ENCODE measurements at places on chromosomes 1 and 21. TPM values are rescaled to one million over a fixed set of nuclear protein-coding genes. Genes with fewer than 3 reads are reported as not detected.

The PBX1 gene
- total RNA-seq: 26.9 TPM

The ADCY10 gene
- under 0.01 TPM for total RNA-seq

The NMNAT2 gene
- total RNA-seq: under 0.01 TPM

The CLCA2 gene
- total RNA-seq: not detected

The INSRR gene
- total RNA-seq: under 0.01 TPM

The GSTM1 gene
- not detected for total RNA-seq

The LRRN2 gene
- 1.3 TPM for total RNA-seq

The C1orf116 gene
- total RNA-seq: under 0.01 TPM

The GUCA2A gene
- total RNA-seq: not detected

The SERTAD4 gene
- not detected for total RNA-seq

The IGSF21 gene
- under 0.01 TPM for total RNA-seq

The OPN3 gene
- total RNA-seq: 17.8 TPM

The ASCL5 gene
- total RNA-seq: not detected

The CELA3B gene
- not detected for total RNA-seq

The TNN gene
- not detected for total RNA-seq

The OTUD3 gene
- total RNA-seq: 2.7 TPM

The CHIT1 gene
- under 0.01 TPM for total RNA-seq

The CADM3 gene
- not detected for total RNA-seq

The TSPAN1 gene
- not detected for total RNA-seq

The KRTAP12-2 gene
- total RNA-seq: under 0.01 TPM

The SUMO3 gene
- total RNA-seq: 80.0 TPM

The LCA5L gene
- 0.27 TPM for total RNA-seq

The GRHL3 gene
- not detected for total RNA-seq

The INAVA gene
- under 0.01 TPM for total RNA-seq

The S100A12 gene
- 4.8 TPM for total RNA-seq

The FNDC10 gene
- total RNA-seq: 3.5 TPM

The IGSF8 gene
- 52.0 TPM for total RNA-seq

All from hematopoietic multipotent progenitor cell (in vitro differentiated cells).